Naive thymus-derived CD4-positive, alpha-beta T cell (primary cell): ENCODE measurements at places on chromosomes 13 and 19. TPM values are rescaled to one million over a fixed set of nuclear protein-coding genes. Genes with fewer than 3 reads are reported as not detected.

GRCh38 chr19:33705090-33705847 is 83.5 kb downstream of the CHST8 start:
- no peaks in the 10 kb centered on the region for H3K36me3 ChIP-seq
- H3K27ac ChIP-seq = no peak overlapping the region
- no peaks in the 10 kb centered on the region for H3K27me3 ChIP-seq
- H3K4me3 ChIP-seq = no peak overlapping the region
- DNase-seq = no peak

GRCh38 chr13:71685072-71685471 is 181.9 kb downstream of the DACH1 start:
- H3K4me3 ChIP-seq = no peak overlapping the region
- no peaks in the 10 kb centered on the region for H3K4me1 ChIP-seq
- no peak overlapping the region for H3K27ac ChIP-seq
- H3K36me3 ChIP-seq = no peaks in the 10 kb centered on the region

Gene FXYD7
- total RNA-seq = 13.2 TPM

DNA sequence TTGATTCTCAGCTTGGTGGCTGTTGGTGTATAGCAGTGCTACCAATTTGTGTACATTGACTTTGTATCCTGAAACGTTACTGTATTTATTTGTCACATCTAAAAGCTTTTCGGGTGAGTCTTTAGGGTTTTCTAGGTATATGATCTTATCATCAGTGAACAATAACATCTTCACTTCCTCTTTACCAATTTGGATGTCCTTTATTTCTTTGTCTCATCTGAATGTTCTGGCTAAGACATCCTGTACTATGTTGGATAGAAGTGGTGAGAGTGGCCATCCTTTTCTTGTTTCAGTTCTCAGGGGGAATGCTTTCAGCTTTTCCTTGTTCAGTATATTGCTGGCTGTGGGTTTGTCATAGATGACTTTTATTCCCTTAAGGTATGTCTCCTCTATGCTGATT is 6.0 kb upstream of the ZNF738 start:
- H3K4me3 ChIP-seq = no peak overlapping the region
- no peaks in the 10 kb centered on the region for H3K27me3 ChIP-seq
- DNase-seq = no peak
- H3K36me3 ChIP-seq = no peaks in the 10 kb centered on the region

Gene FCGBP
- 28.1 TPM for total RNA-seq

DNA sequence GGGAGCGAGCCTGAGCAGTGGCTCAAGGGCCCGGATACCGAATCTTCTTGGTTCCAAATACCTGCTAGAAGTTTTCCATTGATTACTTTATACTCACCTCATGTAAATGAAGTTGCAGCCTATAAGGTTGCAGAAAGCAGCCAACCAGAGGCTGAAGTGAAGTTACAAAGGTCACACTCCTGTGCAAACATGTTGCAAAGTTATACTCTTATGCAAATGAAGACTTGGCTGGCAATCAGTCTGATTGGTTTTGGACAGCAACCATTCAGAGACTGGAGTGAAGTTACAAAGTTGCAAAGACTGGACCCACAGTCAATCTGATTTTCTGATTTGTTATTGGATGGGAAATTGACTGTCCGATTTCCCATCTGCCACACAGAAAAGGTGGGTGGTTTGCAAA is 152.5 kb downstream of the GGACT start:
- H3K4me3 ChIP-seq = no peak overlapping the region
- no peaks in the 10 kb centered on the region for H3K27me3 ChIP-seq
- H3K4me1 ChIP-seq = no peaks in the 10 kb centered on the region
- no peaks in the 10 kb centered on the region for H3K36me3 ChIP-seq
- DNase-seq = no peak
- H3K27ac ChIP-seq = no peak overlapping the region

DNA sequence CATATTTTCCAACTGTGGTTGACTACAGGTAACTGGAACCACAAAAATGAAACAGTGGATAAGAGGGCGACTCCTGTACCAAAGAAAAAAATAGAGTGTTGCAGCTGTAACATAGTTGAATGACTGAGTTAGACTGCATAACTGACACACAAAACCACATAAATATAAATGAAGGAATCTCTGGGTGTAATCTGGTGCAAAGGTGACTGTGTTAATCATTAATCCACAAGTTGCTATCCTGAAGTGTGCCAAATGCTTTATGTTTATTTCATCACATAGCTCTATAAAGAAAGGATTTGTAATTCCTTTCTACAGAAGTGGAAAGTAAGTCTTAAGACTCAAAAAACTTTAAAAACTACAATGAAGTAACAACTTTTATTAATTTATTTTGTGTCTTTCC is 6.0 kb upstream of the GJB2 start:
- H3K27ac ChIP-seq = no peak overlapping the region
- H3K27me3 ChIP-seq = peaks cover 33% of the 10 kb centered on the region
- DNase-seq = no peak
- no peaks in the 10 kb centered on the region for H3K36me3 ChIP-seq
- no peak overlapping the region for H3K4me3 ChIP-seq

DNA sequence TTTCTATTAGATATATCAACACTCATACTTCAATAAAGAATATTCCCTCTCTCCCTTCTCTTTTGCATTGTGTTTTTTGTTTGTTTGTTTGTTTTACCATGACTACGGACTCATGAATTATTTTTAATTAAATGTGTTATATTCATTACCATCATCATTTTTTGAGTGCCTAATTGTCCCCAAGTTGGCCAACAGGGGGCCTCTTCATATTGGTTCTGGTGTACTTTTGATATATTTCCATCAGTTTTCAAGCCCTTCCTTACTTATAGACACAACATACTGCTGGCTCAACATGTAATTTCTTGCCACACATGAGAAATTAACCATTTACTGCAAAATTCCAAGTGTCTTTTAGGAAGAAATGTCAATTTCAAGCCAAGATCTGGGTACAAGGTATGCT is 54.5 kb upstream of the GPC6 start:
- DNase-seq = no peak
- no peaks in the 10 kb centered on the region for H3K4me1 ChIP-seq
- H3K36me3 ChIP-seq = no peaks in the 10 kb centered on the region

DNA sequence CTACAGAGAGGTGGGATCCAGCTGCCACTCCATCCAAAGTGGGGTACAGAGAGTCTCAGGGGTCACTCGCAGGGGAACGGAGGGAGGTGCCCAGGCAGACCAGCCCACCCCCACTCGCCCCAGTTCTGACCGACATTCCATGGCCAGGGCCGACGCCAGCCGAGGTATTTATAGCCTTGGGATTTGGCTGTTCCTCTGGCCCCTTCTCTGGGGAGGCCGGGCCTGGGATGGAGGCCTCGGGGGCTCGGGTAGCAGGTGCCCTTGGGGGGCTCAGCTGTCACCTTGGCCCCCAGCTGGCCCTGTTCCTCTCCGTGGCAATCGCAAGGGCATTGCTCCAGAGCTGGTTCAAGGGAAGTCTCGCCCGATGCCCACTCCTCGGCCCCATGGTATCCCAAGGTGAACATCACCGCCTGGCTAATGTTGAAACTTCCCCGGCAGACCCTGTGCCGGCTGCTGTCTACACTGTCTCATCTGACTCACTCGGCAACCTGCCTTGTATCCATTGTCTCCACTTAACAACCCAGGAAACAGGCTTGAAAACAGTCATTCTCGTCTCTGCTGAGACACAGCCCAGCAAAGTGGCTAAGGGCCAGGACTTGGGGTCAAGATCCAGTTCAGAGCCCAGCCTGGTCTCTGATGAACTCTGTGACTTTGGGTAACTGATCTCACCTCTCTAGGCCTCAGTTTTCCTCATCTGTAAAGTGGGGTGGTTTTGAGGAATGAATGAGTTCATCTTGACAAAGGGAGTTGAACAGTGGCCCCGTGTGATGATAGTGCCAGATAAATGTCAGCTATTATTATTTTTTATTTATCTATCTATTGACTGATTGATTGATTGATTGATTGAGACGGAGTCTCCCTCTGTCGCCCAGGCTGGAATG is 9.7 kb downstream of the PRKACA start:
- DNase-seq = no peak
- no peaks in the 10 kb centered on the region for H3K27me3 ChIP-seq
- H3K36me3 ChIP-seq = no peaks in the 10 kb centered on the region
- no peak overlapping the region for H3K4me3 ChIP-seq
- no peaks in the 10 kb centered on the region for H3K4me1 ChIP-seq

GRCh38 chr19:50535672-50536187 is 22.0 kb upstream of the ASPDH start:
- H3K27ac ChIP-seq = no peak overlapping the region
- no peak for DNase-seq
- no peak overlapping the region for H3K4me3 ChIP-seq
- H3K36me3 ChIP-seq = no peaks in the 10 kb centered on the region

Gene FGF21
- not detected in 2 replicates for total RNA-seq

GRCh38 chr13:91347202-91347995 is at the start of gene MIR17HG:
Gene MIR17HG (plus strand): TSS chr13:91347687.
- H3K27me3 ChIP-seq = no peaks in the 10 kb centered on the region
- peak within 1 kb of the TSS; percentile 83 for H3K27ac ChIP-seq
- H3K4me3 ChIP-seq = peak within 1 kb of the TSS; percentile 78
- DNase-seq = peak; percentile 76
- H3K36me3 ChIP-seq = peaks cover 12% of the 10 kb centered on the region

GRCh38 chr19:45539459-45539858 is 32.2 kb downstream of the VASP start:
- H3K4me3 ChIP-seq = no peak overlapping the region
- H3K27ac ChIP-seq = no peak overlapping the region
- no peak for DNase-seq

DNA sequence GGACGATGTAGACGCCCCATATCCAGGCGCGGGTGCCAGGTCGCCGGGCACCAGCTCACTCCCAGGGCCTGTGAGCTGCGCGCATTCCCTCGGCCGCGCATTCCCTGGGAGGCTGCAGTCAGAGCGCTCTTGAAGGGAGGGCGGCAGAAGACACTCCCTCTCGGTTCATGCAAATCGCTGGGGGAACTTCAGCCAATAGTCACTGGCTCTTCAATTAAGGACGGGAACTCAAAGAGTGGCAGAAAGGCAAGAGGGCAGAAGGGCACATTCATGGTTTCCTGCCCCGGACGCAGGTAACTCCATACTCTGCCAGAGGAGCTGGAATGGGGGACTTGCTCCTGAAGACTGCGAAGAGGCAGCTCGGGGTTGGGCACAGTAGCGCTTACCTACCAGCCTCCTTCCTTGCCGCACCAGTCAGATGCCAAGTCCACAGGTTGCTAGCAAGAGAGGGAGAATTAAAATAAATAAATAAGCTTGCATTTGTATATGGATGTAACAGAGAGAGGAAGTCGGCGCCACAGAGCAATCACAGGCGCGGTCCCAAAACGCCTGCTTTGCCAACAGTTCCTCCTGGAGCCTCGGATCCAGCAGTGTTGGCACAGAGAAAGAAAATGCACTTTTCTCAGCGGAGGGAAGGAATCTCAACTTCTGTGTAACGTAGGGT is 459 bp downstream of the PCDH20 start:
- no peaks in the 10 kb centered on the region for H3K36me3 ChIP-seq
- H3K4me1 ChIP-seq = no peaks in the 10 kb centered on the region
- H3K27me3 ChIP-seq = no peaks in the 10 kb centered on the region
- no peak overlapping the region for H3K4me3 ChIP-seq
- no peak for DNase-seq

GRCh38 chr19:1491849-1492170 is 829 bp downstream of the REEP6 start:
- no peak overlapping the region for H3K4me3 ChIP-seq
- H3K27me3 ChIP-seq = no peaks in the 10 kb centered on the region
- no peak overlapping the region for H3K27ac ChIP-seq
- H3K36me3 ChIP-seq = no peaks in the 10 kb centered on the region
- H3K4me1 ChIP-seq = peaks cover 9% of the 10 kb centered on the region

- H3K27me3 ChIP-seq = no peaks in the 10 kb centered on the region
- H3K4me3 ChIP-seq = no peak overlapping the region
- no peaks in the 10 kb centered on the region for H3K4me1 ChIP-seq
- no peaks in the 10 kb centered on the region for H3K36me3 ChIP-seq
- DNase-seq = no peak
- H3K27ac ChIP-seq = no peak overlapping the region
Measured at GRCh38 chr13:102792396-102792795, 6.4 kb downstream of the POGLUT2 start.

Gene ZNF560
- not detected for total RNA-seq

DNA sequence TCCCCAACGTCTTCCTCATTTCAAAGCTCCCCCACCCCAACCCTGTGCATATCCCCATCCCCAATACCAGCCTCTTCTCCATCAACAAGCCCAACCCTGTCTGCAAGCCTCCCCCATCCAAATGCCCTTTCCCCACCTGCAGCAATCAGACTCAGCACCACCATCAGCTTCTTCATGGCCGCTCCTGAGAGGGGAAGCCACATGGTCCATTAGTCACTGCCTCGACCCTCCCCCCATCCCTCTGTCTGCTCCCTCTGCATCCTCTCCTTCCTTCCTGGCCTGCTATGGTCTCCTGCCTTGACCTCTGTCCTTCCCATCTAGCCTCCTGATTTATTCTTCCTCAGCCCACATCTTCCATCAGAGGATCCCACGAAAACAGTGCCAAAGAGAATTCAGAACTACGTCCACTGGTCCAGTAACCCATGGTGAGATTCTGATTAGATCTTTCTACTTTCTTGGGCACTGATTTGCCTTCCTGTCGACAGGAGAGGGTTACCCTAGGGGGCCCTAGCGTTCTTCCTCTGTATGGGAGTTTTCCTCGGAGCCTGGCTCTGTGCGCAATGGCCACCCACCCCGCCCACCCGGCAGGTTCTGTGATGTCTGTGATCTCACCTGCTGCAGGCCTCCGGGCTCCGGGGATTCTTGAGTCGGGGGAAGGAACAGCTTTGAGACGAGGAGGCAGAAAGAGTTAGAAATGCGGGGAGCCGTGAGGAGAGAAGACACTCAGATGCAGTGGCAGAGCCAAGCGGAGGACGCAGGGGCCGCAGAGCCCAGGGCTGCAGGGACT is 1.3 kb downstream of the KLK6 start:
- H3K27ac ChIP-seq = no peak overlapping the region
- H3K27me3 ChIP-seq = no peaks in the 10 kb centered on the region
- no peak overlapping the region for H3K4me3 ChIP-seq
- no peaks in the 10 kb centered on the region for H3K4me1 ChIP-seq
- no peaks in the 10 kb centered on the region for H3K36me3 ChIP-seq

Gene ZNF625
- 1.6 TPM for total RNA-seq

Gene DACT3
- 0.19 TPM for total RNA-seq

Gene NKG7
- 3.9 TPM for total RNA-seq
